ENCODE measurements at places on chromosomes 6 and 20. TPM values are rescaled to one million over a fixed set of nuclear protein-coding genes. Genes with fewer than 3 reads are reported as not detected.

GRCh38 chr6:119717942-119718341, 368.4 kb upstream of the MAN1A1 start:
- no peak for DNase-seq

Gene BACH2
- polyA plus RNA-seq = 0.01 TPM

GRCh38 chr6:154460306-154461071, 50.0 kb downstream of the CNKSR3 start:
- peak; percentile 8 for DNase-seq

DNA sequence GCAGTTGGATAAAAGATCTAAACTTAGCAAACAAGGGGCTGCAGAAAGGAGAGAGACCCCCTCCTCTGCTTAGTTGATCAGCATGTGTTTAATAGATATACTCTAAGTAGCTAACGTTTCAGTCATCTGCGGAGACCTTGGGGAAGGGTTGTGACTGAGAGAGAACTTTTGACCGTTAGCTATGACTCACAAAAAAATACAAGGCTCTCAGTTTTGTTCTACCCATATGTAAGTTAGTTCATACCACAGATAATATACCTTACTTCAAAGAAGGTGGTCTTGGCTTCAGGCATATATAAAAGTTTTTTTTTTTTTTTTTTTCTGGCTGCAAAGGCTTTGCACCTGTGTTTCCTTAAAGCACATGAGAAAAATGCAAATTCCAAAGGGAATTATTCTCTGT, 258.9 kb downstream of the GJA1 start:
- no peak for DNase-seq

GRCh38 chr6:139284789-139285188, 7.0 kb downstream of the TXLNB start:
- DNase-seq = no peak

GRCh38 chr6:33705955-33706725, 5.4 kb downstream of the UQCC2 start:
- DNase-seq = no peak

- DNase-seq = no peak
Observed at GRCh38 chr6:117168296-117169063, 96.9 kb upstream of the VGLL2 start.

DNA sequence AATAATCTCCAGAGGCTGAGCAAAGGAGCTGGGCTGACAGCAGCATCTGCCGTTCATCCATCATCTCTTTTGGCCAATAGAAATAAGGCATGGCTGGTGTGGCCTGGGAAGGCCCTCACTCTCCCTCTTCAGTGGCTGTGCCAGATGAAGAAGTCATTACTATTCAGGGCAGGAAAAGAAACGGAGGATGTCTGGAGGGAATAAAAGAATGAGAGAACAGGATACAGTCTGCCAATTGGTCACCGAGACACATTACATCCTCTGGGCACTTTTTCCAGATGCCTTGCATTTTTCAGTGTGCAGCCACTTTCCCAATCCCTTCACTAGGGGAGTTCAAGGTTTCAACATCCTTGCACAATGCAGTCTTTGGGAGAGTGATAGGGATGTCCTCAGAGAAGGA, 32.2 kb upstream of the VGLL2 start:
- no peak for DNase-seq

DNA sequence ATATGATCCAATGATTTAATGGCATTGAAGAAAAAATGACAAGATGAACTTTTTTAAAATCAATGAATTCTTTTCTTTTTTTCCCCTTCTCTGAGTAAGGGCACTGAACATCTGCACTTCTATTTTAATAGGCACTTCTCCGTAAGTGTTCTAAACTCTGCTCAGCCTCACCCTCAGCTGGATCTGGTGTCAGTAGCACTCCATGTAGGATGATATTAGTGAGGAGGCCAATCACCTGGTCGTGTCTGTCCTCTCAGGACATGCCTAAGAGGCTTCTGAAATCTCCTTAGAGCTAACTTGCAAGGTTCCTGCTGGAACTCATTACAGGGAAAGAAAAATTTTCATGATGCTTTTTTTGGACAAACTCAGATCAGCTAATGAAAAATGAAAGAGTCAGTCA, 148.6 kb upstream of the MLIP start:
- no peak for DNase-seq

DNA sequence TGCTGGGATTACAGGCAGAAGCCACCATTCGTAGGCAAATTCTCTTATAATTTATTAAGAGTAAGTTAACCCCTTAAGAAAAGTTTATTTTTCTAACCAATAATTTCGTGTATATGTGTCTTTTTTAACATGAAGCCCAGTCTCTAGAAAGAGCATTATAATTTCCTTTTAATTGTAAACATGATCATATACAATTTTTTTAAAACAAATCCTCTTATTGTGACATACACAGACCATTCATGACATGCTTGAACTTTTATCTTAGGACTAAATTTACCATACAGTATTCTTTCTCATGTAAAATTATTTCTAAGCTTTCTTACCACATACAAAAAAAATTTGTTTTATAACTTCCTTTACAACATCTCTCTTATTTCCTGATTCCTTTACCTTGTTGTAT, 6.7 kb downstream of the ACOT13 start:
- DNase-seq = no peak

GRCh38 chr20:9600562-9600961, 86.2 kb downstream of the LAMP5 start:
- DNase-seq = no peak

DNA sequence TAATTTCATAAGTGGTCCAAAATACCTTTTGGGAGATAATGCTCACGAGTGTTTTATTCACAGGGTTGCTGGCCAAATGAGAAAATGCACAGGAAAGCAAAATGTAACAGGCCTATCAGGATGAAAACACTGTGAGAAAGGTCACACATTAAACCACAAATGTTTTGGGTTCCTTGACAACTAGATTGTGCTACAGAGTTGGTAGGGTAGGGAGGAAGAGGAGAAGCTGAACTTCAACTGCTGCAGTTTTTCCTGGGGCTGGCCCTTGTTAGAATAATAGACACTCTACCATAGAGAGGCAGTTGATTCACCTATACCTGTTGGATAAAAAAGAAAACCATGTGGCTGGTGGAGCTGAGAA, 28.1 kb upstream of the PAQR8 start:
- no peak for DNase-seq

Gene WFDC2
- not detected for polyA plus RNA-seq

DNA sequence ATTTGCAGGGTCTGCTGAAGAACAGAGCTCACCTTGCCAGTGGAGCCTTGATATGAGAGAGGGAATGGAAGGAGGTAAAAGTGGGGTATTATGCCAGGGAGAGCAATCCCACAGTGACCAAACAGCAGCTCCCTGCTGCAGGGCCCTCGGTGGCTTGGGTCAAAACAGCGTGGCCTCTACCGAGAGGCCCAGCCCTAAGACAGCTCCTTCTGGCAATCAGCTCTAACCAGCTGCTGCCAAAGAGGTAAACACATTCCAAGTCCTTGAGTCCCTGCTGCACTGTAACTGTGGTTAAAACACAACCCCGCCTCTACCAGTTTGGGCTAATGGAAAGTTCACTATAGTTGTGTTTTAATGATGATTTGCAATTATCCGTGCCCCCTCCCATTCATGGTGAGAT, 1.4 kb upstream of the DAAM2 start:
- DNase-seq = no peak

GRCh38 chr6:71404145-71404966, 115.7 kb downstream of the OGFRL1 start:
- DNase-seq = no peak

Gene HLA-DPA1
- polyA plus RNA-seq = 11.2 TPM

Gene OR2B6
- polyA plus RNA-seq = not detected

DNA sequence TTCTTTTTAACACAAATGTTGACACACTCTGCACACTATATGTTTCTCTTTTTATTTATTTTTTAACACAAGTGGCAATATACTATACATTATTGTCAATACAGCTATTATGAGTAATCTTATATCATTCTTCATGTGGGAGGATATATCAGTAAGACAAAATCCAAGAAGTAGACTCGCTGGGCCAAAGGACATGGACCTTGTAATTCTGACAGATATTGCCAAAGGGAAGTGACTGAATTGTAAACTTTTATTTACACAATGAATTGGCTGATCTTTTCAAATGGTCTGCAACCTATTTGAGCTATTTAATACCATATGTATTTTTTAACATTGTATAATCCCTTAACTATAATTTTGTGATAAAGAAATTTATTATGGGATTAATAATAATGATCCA, 56.0 kb downstream of the CCDC170 start:
- no peak for DNase-seq

DNA sequence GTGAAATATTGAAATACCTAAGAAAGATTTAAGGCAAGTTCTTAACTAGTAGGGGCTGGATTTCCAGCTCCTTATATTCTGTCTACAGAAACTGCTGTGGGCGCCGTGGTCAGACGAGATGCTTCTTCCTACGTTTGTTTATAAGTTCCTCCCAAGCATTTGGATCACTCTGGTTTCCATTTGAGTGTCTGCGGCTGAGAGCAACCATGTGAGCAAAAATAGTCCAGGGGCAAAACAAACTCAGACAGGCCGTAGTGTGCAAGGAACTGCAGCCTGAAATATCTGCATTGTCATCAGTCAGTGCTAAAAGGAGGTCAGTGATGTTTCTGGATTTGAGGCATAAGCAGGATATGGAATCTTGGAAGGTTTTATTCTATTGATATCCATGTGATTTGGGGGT, 485.9 kb upstream of the JAG1 start:
- DNase-seq = peak; percentile 43
